Activated T-cell treated with anti-CD3 and anti-CD28 coated beads for 48 hours (primary cell): ENCODE measurements at places on chromosomes 3 and 15.

GRCh38 chr3:194321693-194322640, 29.2 kb downstream of the CPN2 start:
- DNase-seq = no peak

DNA sequence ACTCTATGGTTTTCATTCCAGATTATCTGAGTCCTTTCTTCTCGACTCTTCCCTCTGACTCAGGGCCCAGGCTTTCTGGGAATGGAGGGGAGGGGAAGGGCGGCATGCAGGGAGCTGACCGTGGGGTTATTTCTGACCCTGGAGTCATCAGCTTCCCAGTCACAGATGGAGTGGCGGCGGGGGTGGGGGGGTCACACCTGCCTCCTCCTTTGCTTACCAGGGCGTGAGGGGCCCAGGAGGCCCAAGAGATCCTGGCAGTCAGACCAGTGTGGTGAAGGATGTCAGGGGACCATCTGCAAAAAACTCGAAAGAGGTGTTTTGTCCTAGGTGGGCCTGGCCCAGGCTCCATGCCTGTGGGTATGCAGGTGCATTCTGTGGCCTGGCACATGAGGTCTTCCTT, 996 bp upstream of the XIRP1 start:
- no peak for DNase-seq

DNA sequence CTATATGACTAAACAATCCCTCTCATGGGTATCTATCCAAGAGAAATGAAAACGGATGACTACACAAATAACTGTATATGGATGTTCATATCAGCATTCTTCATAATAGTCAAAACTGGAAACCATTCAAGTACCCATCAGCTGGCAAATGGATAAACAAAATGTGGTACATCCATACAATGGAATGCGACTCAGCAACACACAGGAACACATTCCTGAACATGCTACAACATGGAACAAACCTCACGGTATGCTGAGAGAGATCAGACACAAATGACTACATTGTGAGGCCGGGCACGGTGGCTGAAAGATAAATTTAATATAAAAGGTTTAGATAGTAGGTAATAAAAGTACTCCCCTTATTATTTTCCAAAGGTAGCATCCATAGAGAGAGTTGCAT, 42.6 kb downstream of the CCR4 start:
- DNase-seq = no peak

DNA sequence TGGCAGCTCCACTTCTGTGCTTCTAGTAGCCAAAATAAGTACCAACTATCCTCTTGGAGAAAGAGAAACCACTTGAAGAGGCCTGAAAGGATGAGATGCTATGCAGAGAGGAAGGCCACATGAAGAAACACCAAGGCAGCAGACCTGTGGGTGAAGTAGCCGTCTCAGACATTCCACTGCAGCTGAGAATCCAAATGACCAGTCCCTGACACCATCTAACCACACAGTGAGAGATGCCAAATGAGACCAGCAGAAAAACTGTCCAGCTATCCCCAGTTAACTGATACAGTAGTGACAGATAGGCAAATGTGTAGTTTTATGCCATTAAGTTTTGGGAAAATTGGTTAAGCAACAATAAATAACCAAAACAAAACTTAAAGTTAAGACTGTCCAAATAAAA, 47.9 kb upstream of the ZSCAN2 start:
- no peak for DNase-seq

DNA sequence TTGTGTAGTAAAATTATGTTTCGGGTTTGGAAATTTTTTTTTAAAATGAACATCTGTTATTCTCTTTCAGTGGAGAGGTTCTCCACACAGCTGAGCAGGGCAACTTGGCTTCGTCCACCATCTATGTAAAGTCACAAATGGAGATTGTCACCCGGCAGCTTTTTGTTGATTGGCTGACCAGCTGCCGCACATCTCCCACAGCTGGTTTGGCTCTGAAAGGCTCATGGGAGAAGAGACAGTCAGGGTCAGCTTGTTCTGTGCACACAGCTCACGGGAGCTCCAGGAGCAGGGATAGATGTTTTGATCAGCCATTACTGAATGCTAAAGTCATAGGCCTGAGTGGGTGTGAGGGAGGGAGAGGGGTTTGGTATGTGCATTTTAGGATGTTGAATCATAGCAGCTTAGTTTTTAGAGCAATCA, 12.9 kb upstream of the CCDC80 start:
- no peak for DNase-seq

DNA sequence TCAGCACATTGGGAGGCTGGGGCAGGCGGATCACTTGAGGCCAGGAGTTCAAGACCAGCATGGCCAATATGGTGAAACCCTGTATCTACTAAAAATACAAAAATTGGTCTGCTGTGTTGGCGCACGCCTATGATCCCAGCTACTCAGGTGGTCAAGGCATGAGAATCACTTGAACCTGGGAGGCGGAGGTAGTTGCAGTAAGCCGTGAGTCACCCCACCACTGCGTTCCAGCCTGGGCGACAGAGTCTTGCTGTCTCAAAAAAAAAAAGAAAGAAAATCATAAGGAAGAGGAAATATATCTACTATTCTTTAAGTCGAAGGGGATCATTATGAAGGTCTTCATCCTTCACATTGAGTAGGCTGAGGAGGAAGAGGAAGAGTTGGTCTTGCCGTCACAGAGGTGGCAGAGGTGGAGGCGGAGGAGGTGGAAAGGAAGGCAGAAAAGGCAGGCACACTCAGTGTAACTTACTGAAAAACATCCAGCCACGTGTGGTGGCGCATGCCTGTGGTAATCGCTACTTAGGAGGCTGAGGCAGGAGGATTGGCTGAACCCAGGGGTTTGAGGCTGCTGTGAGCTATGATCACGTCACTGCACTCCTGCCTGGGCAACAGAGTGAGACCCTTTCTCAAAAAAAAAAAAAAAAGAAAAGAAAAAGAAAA, 14.2 kb downstream of the CSK start:
- DNase-seq = peak; percentile 36

- no peak for DNase-seq
Measured at GRCh38 chr3:188817935-188818269, 353.9 kb upstream of the TPRG1 start.

DNA sequence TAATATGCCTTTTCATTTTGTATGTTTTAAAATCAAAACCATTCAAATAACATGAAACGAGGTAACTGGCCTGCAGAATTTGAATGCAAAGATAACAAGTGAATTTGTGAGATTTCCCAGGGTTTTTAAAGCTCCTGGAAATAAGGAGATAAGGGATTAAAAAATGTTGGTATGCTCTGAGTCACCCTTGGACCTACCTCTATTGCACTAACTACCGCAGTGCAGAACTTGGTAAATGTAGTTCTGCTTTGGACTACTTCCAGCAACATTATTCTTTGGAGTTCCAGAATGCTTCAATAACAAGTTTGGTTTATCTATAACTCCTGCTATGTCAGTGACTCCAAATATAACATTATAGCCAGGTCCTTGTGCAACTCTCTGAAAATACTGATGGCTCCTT, 201.7 kb downstream of the GAP43 start:
- DNase-seq = no peak

- DNase-seq = no peak
Measured at GRCh38 chr3:68072062-68072461, 417.6 kb upstream of the SUCLG2 start.

GRCh38 chr3:131535131-131535530, 32.4 kb upstream of the MRPL3 start:
- DNase-seq = no peak

DNA sequence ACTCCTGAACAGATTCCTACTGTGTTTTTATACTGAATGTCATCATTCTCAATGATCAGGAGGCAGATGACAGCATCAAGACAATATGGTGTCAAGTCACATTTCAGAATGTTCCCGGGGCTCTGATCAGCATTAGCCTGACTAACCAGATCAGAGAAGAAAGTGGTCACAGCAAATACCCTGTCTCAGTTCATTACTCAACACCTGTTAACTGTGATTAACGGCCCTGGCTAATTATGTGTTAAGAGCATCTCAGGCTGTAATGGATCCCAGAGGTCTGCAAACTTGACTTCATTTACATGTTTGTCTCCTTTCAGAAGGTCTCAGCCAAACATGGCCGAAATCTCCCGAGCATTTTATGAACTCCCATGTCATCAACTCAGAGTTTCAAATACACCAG, 833.7 kb downstream of the FHIT start:
- DNase-seq = no peak

DNA sequence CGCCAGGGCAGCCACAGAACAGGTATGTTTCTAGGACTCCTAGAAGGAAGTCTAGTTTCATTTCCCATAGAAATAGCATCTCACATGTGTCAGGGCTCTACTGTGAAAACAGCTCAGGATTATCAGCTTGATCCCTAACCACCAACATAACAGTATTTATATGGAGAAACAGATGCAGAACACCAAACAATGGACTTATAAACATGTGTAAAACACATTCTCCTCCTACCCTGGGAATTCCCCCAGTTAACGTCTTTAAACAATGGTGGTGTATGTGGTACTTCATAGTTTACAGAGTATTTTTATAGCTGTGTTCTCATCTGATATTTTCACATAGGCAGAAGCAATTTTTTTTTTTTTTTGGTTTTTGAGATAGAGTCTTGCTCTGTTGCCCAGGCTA, 9.7 kb downstream of the TNFSF10 start:
- DNase-seq = no peak

GRCh38 chr15:52294881-52295420, 653 bp downstream of the MYO5C start:
- no peak for DNase-seq

- DNase-seq = no peak
Measured at GRCh38 chr3:86793786-86794185, 197.2 kb downstream of the VGLL3 start.

DNA sequence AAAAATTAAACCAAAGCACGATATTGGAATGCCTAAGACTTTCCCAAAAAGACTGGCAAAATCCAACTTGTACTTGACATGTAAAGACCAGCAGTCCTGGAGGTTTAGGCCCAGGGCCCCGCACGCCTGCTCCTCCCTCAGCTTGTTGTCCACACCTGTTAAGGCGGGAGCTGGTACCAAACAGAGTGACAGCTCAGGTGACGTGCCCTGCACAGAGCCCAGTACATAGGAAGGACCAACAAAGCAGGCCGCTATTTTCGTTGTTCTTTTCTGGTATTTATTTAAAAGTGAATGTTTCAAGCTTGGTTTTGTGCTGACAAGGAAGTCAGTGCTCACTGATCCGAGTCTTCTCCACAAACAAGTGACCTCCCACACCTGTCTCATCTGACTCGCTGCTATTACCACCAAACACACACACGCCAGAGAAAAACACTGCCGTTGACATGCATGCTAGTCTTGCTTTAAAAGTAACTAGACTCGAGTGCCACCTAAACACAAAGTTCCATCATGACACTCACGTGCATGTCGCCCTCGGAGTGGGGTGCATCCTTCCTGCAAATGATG, 50.2 kb downstream of the HERC2 start:
- no peak for DNase-seq

DNA sequence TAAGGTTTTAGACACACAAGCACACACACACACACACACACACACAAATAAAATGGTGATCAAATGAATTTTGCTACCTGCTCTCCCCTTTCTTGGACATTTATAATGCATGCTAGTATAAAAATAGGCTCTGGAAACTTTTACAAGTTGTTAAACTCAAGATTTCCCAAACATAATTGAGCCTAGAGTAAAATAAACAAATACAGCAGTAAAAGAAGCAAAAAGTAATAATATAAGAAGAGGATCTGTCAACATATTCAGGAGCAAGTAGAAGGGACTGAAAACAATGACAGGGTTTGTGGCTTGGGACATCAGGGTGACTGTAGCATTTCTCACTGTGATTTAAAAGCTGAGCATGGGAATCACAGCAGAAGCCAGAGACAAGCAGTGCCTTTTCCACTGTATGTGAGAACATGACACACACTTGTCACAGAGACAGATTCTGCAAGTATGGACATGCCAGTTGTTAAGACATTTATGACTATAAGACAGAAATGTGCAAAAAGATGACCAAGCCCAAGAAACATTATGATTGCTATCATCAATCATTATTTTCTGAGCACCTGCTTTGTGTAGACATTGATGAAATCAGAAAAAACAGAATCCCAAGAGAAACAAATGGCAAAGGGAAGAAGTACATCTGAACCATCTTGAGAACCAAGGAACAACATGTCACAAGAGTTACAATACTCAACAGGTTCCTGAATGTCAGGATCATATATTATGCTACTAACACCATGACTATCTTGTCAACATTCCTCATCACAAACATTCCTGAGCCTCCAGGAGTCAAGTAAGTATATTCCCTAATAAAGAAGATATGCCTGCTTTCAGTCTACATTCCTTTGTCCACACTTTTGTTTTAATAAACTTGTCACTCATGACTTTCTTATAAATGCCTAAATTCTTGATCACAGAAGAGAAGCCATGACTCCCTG, 7.1 kb downstream of the THRB start:
- no peak for DNase-seq

DNA sequence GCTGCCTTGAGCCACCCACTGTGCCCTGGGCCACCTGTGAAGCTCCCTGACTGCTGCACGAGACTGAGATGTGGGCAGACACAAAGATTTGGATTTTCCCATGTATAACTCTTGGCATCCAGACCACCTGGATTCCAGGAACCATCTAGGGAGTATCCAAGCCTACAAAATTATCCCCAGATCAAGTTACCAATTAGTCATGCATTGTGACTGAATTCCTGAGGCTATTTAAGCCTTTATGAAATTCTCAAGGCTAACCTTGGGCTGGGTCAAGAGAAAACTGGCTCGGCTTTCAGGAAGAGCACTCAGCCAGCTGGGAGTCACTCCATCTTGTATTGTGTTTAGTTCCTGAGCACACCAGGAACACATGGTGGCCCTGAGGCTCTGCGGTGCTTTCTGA, 13.3 kb upstream of the ATP13A5 start:
- no peak for DNase-seq

DNA sequence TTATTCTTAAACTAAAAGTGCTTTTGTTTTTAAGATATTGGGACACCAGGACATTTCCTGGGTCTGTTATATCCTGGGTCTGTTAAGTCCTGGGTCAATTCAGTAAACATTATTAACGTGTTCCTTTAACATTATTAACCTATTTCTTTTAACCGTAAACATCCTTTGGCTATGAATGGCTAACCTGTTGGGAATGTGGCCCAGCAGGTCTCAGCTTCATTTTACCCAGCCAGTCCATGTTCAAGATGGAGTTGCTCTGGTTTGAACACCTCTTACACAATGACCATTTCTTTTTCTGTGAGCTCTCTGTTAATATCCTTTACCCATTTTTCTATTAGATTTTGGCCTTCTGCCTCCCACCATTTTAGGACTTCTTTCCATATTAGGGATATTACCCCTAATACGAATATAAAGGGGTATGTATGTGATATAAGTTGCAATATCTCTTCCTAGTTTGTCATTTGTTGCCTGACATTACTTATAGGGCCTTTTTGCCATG, 88.9 kb upstream of the NEDD4 start:
- no peak for DNase-seq

- no peak for DNase-seq
Measured at GRCh38 chr3:148319960-148320359, 377.7 kb upstream of the AGTR1 start.

- no peak for DNase-seq
Measured at GRCh38 chr3:158160958-158161357, 51.1 kb downstream of the RSRC1 start.

GRCh38 chr15:58039079-58040035, 26.2 kb downstream of the ALDH1A2 start:
- DNase-seq = no peak

GRCh38 chr3:190012784-190013183, 107.9 kb downstream of the P3H2 start:
- no peak for DNase-seq

GRCh38 chr15:61383421-61383820, 154.3 kb upstream of the RORA start:
- no peak for DNase-seq
